ENCODE measurements at places on chromosomes 16 and 17.
A peak's percentile ranks its signal among the peaks of the same experiment; 100 is the strongest.

DNA sequence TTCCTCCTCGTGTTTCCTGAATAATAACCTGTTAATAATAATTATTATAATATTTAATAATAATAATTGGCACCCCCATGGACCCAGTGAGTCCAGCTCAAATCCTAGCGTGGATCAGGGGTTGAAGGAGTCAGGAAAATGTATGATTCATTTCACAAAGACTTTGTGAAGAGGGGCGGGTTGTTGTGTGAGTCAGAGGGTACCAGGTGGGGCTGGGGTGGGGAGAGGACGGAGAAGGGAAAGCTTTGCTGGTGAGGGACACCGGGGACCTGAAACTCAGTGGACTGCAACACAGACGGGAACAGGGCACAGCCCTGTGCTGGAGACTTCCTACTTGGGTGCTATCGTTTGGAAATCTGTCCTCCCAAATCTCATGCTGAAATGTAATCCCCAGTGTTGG is 3.1 kb upstream of the ADORA2B start:
- DNase-seq: no peak

GRCh38 chr17:28993645-28994426 is 12.0 kb downstream of the SEZ6 start:
- DNase-seq: no peak

DNA sequence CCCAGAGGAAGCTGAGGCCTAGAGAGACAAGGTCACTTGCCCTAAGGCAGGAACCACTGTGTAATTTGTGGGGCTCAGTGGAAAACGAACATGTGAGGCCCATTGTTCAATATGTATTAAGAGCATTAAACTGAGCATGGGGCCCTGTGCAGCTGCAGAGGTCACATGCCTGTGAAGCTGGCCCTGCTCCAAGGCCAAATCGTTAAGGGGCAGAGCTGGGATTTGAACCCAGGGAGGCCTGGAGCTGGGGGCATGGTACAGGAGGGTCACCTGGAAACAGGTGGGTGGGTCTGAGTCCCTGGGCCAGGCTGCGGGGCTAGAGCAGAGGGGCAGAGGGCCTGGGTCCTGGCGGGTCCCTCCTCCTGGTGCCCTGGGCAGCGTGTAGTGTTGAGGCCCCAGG is 19.7 kb downstream of the C16orf74 start:
- DNase-seq: no peak

DNA sequence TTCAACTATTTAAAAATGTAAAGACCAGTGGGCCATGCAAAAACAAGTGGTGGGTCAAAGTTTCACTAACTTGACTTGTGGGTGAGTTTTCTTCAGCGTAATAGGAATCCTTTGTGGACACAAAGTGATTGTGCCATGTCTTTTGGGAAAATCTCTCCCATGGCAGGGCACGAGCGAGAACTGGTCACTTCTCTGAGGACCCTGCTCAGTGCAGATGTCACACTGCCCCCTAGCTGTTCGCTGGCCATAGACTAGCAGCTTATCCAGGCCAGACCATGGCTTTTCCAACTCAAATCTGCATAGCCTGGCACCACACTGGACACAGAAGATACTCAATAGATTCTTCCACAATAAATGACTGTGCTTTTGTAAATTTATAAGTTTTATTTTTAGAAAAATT is 306.0 kb upstream of the CCL2 start:
- DNase-seq: no peak

DNA sequence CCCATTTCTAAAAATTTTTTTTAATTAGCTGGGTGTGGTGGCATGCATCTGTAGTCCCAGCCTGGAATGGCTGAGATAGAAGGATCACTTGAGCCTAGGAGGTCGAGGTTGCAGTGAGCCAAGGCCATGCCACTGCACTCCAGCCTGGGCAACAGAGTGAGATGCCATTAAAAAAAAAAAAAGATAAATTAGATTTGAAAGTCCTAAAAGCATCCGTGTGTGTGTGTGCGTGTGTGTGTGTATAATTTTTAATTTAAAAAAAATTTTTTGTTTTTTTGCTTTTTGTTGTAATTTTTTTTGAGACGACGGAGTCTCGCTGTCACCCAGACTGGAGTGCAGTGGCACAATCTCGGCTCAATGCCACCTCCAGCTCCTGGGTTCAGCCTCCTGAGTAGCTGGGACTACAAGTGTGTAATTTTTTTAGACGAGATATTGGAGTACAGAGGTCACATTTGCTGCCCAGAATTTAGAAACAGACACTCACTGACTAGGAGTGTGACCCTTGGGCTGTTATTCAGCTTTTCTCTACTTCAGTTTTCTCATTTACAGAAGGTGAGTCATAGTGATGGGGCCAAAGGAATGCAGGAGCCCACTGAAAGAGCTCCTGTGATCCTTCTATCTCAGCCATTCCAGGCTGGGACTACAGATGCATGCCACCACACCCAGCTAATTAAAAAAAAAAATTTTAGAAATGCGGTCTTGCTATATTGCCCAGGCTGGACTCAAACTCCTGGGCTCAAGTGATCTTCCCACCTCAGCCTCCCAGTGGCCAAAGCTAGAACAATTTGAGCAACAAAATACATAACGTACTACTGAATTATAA is 25.5 kb upstream of the TBX4 start:
- DNase-seq: no peak

GRCh38 chr16:88534638-88535190 is 35.5 kb upstream of the ZC3H18 start:
- no peak for DNase-seq

GRCh38 chr17:76822184-76822778 is 45.9 kb upstream of the MGAT5B start:
- no peak for DNase-seq

DNA sequence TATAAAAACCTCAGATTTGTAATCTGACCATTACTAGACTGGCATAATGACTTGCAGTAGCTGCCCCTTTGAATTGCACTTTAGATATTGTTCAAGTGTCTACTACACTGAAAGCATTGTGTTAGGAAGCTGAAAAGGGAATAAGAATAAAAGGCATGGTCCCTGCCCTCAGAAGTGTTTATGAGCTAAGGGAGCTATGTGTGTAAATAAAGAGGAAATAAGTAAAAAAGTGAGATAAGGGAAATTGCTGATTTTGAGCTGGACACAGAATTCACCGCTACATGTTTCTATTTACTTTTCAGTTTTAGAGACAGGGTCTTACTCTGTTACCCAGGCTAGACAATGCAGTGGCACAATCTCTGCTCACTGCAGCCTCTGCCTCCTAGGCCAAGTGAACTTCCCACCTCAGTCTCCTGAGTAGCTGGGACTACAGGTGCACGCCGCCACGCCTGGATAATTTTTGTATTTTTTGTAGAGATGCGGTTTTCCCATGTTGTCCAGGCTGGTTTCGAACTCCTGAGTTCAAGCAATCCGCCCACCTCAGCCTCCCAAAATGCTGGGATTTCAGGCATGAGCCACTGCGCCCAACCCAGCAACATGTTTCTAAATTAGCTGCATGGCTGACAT is 57.0 kb downstream of the GRB2 start:
- no peak for DNase-seq

DNA sequence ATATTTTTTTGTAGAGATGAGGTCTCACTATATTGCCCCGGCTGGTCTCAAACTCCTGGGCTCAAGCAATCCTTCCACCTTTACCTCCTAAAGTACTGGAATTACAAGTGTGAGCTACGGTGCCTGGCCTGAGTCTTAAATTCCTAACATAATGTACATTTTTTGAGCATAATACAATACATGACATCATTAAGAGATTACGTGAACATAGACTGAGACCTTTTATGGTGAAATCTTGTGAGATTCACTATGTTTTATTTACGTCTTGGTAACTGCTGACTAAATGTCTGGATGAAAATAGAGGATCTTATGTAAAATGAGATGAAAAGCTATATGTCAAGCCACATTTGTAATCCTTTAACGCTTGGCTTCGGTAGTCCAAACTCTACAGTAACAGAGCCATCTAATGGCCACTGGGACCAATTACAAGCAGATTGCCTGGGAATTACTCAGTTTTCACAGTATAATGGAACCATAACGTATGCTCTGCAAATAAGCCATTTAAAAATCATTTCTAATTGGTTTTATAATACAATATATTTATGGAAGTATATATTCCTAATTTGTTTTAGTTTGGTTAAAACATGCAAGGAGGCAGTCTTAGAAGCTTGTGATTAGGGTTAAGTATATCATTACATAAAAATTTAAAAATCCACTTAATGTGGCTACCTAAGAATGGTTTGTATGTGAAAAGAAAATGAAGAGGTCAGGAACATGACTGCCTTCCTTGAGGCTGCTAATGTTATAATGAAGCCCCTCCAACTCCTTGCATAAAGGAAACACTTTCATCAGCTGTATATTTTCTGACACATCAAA is 8.1 kb upstream of the EFCAB13 start:
- DNase-seq: no peak

GRCh38 chr17:46208997-46209396 is 15.8 kb upstream of the KANSL1 start:
- DNase-seq: no peak

DNA sequence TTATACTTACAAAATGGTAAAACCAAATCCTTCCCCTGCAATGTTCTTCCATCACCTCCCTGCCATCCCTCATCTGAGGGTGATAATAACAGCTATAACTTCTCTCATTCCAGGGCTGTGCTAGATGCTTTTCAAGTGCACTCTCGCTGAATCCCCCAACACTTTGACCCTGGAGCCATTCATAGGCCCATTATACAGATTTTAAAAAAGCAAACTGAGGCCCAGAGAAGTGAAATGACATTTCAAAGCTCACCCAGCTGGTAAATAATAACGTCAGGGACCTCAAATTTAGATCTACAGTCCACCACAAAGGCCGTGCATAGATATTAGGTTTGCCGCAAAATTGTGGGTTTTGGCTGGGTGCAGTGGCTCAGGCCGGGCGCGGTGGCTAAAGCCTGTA is 378.8 kb downstream of the SLC39A11 start:
- DNase-seq: no peak

DNA sequence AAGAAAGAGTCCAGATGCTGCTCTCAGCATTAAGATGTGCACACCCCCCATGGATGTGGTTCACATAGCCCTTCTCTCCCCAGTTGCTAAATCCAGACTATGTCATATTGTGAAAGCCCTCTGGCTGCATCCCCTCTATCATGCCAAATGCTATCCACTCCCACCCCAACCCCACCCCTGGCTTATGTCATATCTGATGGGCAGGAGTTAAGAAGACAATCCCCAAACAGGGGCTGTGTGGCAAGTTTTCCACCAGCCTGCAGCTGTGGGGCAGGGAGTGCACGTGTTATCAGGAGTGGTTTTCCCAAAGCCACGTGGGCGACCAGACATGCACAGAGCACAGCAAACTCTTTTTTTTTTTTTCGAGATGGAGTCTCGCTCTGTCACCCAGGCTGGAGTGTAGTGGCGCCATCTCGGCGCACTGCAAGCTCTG is 10.0 kb downstream of the FAM117A start:
- DNase-seq: no peak

GRCh38 chr17:29138184-29138955 is 41.8 kb downstream of the MYO18A start:
- DNase-seq: peak; percentile 78

DNA sequence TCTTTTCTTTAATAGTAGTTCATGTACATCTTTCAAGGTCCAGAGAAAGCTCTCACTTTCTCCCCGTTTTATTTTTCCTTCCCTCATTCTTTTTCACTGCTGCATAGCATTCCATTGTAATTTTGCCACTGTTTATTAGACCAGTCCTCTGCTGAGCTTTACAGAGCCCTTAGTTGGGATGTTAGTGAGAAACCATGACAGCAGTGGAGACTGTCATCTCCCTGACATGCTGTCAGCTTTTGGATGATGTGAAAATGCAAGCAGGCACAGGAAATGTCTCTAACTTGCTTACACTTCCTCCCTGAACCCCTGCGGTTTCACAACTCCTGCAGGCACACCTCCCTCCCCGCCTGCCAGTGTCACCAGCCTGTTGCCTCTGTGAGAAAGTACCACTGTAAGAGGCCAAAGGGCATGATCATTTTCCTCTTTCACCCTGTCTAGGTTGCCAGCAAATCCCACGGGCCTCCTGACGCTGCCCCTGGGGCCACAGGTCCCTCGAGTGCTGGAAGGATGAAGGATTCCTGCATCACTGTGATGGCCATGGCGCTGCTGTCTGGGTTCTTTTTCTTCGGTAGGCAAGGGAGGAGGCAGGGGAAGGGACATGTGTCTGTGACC is at the start of gene ITGAL:
Gene ITGAL, plus strand, starts transcription at position 415 of the 615 bp plus-strand sequence. Its CDS starts 96 bp downstream, at position 511.
- DNase-seq: peak; percentile 90

GRCh38 chr16:64982581-64982980 is 139.3 kb downstream of the CDH11 start:
- DNase-seq: no peak

- DNase-seq: no peak
Measured at GRCh38 chr17:49957350-49957749, 11.6 kb upstream of the DLX4 start.

DNA sequence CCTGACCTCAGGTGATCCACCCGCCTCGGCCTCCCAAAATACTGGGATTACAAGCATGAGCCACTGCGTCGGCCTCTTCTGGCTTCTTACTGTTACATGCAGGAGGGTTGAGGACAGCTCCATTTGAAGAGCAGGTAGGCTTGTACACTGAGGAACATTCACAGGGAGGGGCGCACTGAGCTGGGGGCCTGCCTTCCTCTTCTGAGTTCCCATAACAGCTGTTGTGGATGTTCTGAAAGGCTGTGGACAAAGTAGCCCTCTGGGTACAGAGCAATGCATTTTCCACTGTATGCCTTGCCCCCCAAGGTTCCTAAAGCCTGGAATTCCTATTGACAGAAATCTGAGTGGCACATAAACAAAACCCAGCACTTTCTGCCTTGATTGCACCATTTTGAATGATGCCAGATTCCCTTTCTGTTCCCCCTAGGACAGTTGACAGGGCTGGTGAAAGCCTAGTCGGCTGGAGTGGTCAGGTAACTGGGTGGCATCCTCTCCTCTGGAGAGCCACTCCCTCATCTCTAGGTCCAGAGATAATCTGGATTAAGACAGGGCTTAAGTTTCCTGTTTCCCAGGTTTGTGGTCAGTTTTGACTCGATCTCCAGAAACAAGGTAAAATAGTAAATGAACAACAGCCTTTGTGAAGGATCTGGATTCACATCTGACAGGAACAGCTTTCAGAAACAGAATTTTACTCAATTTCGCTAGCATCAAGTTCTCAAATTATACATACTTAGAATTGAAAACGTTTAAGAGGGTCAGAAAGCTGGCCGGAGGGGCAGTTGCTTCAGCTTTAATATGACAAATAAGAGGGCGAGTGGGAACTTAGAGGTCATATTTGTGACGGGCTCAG is 1.3 kb upstream of the CDK5R1 start:
- DNase-seq: no peak

DNA sequence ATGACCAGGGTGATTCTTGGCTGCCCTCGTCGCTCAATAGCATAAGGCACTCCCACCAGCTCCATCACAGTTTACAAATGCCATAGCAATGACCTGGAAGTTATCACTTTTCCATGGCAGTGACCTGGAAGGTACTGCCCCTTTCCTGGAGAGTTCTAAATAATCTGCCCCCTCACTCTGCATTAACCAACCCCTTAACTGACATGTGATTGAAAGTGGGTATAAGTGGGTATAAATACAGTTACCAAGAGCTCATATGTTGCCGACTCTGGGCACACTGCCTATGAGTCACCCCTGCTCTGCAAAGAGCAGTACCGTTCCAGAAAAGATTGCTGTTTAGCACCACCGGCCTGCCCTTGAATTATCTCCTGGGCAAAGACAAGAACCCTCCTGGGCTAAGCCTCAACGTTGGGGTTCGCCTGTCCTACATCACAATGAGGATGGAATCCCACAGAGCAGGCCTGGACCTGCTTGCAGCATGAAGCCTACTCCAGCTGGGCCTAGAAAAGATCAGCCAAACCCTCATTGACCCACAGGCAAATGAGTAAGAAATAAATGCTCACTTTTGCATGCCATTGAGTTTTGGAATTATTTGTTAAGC is 95.2 kb upstream of the SEC14L1 start:
- DNase-seq: no peak

Data from stimulated activated CD8-positive, alpha-beta memory T cell treated with anti-CD3 and anti-CD28 coated beads, Interleukin-7, amount 100 ng/mL, for 48 hours (primary cell).